ENCODE measurements at places on chromosomes 7 and 10. TPM values are rescaled to one million over a fixed set of nuclear protein-coding genes. Genes with fewer than 3 reads are reported as not detected.

GRCh38 chr7:94567396-94567795, 57.8 kb downstream of the CASD1 start:
- no peaks in the 10 kb centered on the region for H3K27me3 ChIP-seq
- no peak overlapping the region for H3K4me3 ChIP-seq
- no peak overlapping the region for H3K27ac ChIP-seq

GRCh38 chr10:87794285-87794684, 23.7 kb downstream of the ATAD1 start:
- no peak for DNase-seq
- H3K4me1 ChIP-seq: no peaks in the 10 kb centered on the region
- H3K27me3 ChIP-seq: no peaks in the 10 kb centered on the region
- no peak overlapping the region for H3K27ac ChIP-seq
- peaks cover 85% of the 10 kb centered on the region for H3K36me3 ChIP-seq

GRCh38 chr7:6166443-6166891, 106.0 kb downstream of the CYTH3 start:
- peaks cover 9% of the 10 kb centered on the region for H3K36me3 ChIP-seq
- peak; percentile 50 for DNase-seq
- no peak overlapping the region for H3K4me3 ChIP-seq
- H3K4me1 ChIP-seq: no peaks in the 10 kb centered on the region

The TFEC gene
- not detected for total RNA-seq

The TRIM73 gene
- total RNA-seq: 5.8 TPM

All from endodermal cell (in vitro differentiated cells).